ENCODE measurements at places on chromosomes 11 and 22.

DNA sequence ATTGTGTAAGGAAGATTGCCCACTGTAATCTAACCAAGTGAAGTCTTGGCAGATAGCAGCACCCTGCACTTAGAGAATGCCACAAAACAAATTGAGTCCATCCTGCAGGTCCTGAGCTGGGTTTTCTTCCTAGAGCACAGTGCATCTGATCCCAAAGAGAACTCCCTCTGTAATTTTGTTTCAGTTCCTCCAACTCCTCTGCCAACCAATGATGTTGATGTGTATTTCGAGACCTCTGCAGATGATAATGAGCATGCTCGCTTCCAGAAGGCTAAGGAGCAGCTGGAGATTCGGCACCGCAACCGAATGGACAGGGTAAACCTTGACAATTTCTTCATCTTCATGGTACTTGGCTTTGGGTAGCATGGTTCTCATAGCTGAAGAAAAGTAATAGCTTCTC, 33.1 kb upstream of the ST14 start:
- DNase-seq: no peak

- no peak for DNase-seq
Measured at GRCh38 chr11:10379022-10379421, 74.1 kb downstream of the ADM start.

DNA sequence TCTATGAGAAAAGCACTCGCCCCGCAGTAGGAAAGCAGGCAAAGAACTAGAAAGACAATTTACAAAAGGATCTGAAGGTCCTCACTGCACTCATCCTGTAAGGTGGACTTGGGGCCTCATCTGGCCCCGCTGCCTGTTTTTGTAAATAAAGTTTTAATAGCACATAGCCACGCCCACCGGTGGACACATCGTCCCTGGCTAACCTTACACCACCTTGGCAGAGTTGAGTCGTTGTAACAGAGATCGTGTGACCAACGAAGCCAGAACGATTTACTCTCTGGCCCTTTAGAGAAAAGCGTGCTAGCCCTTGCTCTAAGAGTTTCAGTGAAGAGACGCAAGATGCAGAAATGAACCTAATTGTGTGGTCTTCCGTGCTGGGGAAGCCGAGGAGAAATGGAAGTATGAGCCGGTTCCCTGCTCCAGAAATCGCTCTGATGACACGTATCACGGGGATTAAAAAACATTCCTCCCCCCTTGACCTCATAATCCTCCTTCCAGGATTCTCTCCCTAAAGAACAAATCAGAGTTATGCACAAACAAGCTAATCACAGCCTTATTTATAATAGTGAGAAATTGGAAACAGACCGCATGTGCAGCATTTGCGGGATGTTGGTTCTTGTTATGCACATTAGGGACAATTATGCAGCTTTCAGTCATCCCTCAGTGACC, 80.1 kb downstream of the CDKN1C start:
- DNase-seq: no peak

GRCh38 chr11:114921697-114922096, 243.4 kb downstream of the NXPE2 start:
- DNase-seq: no peak

All from CD8-positive, alpha-beta memory T cell (primary cell).